Mammary epithelial cell (primary cell): ENCODE measurements at places on chromosomes 5 and 9.

DNA sequence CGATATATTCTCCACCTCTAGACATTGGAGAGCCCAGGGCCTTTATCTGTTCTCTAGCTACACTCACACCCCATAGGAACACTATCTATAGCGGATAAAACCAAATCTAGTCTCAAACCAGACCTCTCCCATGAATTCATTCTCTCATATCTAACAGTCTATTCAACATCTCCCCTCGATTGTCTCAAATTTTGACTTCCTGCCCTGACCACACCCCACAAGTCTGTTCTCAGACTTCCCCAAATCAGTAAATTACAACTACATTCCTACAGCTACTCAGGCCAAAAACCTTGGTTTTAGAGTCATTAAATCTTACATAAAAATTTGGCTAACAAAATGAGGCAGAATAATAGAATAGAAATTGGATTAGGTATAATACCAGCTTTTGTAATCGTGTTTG lies 12.5 kb upstream of the SLC1A3 start:
- DNase-seq, result no peak

GRCh38 chr9:121373011-121373729 lies 3.1 kb upstream of the STOM start:
- peak; percentile 87 for DNase-seq

DNA sequence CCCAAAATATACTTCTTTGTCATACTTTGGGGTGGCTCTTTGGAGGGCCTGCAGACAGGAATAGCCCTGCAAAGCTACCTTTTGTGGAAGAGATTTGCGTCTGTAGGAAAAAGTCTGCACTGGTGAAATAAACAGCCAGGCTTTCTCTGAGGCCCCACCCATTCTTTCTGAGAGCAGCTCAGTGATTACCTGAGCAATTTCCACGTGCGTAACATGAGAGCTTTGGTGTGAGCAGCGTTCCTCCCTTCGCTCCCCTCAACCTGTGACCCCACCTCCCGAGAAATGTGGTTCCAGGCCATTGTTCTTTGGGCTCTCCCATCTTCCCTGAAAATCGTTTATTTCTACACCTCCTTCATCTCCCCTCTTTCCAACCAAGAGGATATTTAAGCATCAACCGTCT lies 23.8 kb upstream of the FBP1 start:
- DNase-seq, result no peak

GRCh38 chr9:69204326-69204725 lies 30.2 kb downstream of the TJP2 start:
- no peak for DNase-seq

GRCh38 chr9:136762915-136763648 lies 1.2 kb downstream of the LCN15 start:
- DNase-seq, result no peak
